Right kidney (tissue), 9 donors: ENCODE measurements at places on chromosomes 11 and 22.

- DNase-seq: no peak
These were observed 179.3 kb downstream of the BCR start for GRCh38 chr22:23359583-23360123.

- no peak for DNase-seq
These were observed 640.0 kb upstream of the ANO3 start for GRCh38 chr11:25691959-25692358.

DNA sequence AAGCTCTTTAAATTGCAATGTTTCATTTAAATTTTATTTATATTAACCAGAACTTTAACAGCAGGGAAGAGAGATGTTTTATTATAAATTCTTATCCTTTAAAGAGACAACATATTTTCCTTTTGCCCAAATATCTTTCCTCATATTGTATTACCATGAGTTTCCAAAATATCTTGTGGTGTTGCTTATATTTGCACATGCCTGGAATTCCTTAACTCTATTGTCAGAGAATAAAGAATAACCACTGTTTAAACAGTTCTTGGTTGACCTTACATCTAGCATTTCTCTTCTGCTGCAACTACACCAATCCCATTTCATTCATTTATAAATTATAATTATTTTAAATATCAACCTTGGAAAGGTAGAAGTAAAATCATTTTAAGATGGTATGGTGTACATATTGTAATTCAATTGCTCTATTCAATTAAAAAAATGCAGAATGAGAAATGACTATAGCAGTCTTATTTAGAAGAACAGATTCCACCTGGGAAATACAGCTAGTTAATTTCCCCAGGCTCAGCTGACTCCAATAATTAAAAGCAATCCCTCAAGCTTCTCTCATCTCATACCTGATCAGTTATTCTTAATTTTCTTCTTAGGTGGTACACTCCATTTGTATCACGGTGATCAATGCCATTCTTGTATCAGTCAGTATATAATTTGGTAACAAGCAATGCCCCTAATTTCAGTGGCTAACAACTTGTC lies 923.3 kb downstream of the KCNA4 start:
- no peak for DNase-seq

GRCh38 chr11:32847511-32847910 lies 17.8 kb downstream of the PRRG4 start:
- no peak for DNase-seq

GRCh38 chr11:47628026-47628425 lies 14.3 kb downstream of the MTCH2 start:
- DNase-seq: no peak

- no peak for DNase-seq
These were observed 96.9 kb upstream of the PITPNB start for GRCh38 chr22:28015676-28016601.

- no peak for DNase-seq
These were observed 17.6 kb upstream of the LIN7C start for GRCh38 chr11:27524155-27524554.
